ENCODE measurements at places on chromosomes 7 and 10.

DNA sequence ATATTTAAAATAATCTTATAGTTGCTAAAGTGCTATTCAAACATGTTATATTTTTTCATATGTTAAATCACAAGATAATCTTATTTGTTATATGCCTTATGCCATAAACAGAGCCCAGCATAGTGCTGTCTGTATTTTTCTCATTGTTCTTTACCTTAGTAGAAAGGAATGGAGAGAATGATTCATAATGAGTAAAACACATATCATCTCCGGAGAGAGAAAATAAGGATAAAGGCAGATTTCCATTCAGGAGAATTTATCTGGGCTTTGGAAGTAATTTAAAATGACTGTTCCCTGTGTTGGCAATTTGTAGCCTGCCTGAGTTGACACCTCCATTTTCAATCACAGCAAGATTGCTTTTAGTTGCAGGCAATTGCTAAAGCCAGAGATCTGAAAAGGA is 30.2 kb downstream of the CHN2 start:
- DNase-seq: no peak

DNA sequence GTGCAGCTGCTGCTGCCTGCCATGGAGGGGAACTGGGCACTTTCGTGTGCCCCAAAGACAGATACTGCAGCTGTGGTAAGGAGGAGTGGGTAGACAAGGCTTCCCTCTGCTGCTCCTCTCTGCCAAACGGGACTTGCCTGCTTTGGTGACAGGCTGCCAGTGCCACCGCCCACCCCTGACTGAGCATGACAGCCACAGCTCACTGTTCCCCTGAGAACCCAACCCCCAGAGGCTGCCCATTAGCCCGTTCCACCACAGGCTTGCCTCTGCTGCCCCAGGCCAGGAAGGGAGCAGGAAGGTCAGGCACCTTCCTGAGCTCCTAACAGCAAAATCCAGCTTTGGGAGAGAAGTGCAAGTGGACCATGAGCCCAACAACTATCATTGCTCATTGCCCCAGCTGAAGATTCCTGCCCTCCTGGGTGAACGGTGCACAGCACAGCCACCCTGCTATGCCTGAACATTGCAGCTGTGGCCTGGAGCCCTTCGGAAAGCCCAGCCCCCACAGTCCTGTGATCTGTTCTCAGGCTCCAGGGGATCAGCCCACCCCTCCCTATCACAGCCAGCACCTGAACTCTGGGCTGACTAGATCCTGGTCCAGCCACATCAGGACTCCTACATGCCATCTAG is 58.7 kb upstream of the ANTXRL start:
- DNase-seq: no peak

DNA sequence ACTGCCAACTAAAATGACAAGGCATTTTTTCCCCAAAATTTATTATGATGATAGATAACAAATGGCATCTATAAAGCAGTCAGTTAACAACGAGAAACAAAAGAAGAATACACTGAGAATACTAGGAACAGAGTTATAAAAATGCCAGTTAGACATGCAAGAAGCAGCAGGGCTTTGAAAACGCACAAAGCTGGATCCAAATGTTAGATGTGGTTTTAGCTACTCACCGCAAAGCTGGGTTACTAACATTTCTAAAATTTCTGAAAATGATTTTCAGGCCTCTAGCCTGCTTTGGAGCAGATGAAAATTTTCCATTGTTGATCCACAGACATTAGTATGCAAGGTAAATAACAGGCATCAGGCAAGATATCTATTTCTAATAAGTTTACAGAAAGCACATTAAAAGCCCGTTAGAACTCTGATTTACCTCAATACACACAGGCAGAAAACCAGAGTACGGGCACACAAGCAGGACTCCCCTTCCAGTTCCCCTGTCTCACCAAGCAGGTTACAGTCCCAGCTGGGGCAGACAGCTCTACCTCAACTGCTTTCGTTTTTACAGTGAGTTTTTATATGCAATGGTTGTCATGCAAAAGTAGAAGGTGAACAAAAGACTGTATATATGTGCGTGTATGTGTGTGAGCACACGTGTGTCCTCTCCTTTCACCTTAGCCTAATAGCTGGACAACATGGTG is 37.9 kb downstream of the GLI3 start:
- DNase-seq: no peak

GRCh38 chr10:74913377-74913979 is 87.1 kb downstream of the KAT6B start:
- DNase-seq: no peak

DNA sequence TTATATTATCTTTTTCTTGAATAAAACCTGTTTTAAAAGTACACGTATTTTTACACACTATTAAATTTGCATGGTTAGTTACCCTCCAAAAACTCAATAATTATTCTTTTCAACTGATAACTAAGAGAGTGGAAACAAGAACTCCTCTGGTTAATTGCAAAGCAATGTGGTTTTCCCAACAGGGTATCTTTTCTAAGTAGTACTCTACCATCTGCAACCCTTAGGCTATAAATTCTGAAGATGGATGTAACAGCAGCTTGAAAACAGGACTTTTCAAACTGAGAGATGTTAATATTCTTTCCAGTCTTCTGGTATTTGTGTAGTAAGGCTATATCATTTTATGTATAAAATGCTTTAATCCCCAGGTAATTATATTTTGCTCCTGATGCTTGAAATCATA is 916.1 kb upstream of the POT1 start:
- DNase-seq: no peak

DNA sequence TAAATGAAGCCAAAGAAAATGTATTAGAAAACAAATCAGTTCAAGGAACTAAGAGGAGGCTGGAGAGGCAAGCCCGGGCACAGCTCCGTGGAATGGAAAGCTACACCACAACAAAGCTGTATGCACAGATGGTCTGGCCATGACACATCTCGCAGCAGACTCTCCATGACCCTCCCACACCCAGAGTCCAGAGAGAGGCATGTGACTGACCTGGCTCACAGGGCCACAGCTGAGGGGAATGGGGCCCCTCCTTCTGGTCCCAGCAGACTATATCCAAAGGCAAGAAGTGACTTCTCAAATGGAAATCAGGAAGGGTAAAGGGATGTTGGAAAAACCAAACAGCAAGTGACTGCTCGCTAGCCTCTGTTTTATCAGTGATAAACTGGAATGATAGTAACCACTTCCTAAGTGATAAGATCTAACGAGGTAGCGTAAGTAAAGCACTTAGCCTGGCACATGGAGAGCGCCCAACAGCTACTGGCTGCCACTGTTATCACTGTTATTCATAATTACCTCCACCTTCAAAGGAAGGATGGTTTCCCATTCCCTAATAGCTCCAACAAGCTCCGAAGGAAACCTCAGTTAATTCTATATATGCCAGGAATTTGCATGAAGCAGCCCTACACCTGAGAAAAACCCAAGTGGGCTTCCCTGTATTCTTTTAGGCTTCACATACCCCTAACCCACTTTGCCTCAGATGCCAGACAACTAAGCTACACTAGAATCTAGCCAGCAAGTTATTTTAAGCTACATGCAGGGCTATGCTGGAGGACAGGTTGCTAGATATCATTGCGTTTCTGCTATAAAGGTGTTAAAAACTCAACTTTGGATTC is 8.4 kb downstream of the OSBPL3 start:
- DNase-seq: no peak

DNA sequence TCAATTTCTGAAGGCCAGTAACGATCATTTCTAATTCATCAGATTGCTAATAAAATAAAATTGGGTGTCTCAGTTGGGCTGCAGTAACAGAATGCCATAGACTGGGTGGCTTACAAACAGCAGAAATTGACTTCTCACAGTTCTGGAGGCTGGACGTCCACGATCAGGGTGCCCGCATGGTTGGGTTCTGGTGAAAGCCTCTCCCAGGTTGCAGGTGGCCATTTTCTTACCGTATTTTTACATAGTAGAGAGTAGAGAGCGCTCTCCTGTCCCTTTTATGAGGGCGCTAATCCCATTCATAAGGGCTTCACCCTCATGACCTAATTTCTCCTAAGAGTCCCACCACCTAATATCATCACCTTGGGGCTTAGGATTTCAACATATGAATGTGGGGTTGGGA is 106.0 kb downstream of the SPAG6 start:
- no peak for DNase-seq

- no peak for DNase-seq
These were observed 39.6 kb downstream of the PPIF start for GRCh38 chr10:79386637-79387465.

GRCh38 chr10:107059872-107060271 is 104.6 kb downstream of the SORCS1 start:
- no peak for DNase-seq

- DNase-seq: no peak
These were observed 7.8 kb downstream of the ABLIM1 start for GRCh38 chr10:114650266-114650665.

DNA sequence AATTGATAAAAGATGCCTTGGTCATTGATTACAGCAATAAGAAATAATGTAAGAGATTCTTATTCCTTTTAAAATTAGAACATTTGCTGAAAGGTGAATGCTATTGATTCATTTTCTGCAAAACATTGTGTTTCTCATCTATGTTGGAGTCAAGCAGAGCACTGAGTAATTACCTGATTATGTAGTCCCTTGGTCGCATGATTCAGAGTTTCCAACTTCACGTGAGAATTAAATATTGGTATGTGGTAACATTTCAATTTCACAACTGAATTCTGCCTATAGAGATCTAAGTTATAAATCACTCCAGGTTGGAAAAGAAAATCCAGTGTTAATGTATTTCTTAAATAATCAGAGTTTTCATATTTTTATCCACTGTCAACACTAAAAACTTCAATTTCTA is 701.4 kb downstream of the PHTF2 start:
- no peak for DNase-seq

- DNase-seq: no peak
These were observed 274.4 kb downstream of the THSD7A start for GRCh38 chr7:11557627-11558026.

DNA sequence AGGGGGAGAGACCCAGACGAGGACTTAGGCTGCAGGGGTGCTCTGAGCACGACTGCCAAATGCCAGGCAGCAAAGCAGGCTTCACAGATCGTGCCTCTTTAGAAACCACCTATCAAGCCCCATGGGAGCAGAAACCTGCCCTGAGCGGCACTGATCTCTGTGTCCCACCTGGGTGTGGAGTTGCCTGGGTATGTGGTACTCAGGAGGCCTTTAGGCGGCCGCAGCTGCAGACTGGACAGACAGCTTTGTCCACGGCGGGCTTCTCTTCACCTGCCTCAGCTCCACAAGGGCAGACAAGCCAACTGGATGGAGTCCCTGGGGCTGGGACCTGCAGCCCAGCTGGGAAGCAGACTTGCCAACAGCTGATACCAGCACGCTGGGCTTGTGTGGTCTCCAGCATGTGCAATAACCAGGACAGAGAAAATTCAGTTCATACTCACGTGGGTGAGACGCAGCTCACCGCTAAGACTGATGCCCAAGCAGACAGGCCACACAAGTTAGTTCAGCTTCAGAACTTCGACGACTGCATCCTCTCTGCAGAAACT is 163.2 kb downstream of the EBF3 start:
- no peak for DNase-seq

DNA sequence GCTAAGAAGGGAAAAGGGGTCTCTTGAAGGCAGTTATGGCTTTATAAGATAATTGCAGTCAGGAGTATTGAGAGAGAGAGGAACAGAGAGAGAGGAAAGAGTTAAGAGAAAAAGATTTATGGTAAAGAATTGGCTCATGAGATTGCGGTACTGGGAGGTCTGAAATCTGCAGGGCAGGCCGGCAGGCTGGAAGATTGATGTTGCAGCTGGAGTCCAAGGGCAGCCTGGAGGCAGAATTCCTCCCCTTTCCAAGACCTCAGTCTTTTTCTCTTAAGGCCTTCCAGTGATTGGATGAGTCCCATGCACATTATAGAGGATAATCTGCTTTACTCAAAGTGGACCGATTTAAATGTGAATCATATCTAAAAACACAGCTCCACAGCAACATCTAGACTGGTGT is 68.4 kb downstream of the HACD1 start:
- no peak for DNase-seq

GRCh38 chr7:47264021-47264651 is 317.8 kb downstream of the TNS3 start:
- no peak for DNase-seq

DNA sequence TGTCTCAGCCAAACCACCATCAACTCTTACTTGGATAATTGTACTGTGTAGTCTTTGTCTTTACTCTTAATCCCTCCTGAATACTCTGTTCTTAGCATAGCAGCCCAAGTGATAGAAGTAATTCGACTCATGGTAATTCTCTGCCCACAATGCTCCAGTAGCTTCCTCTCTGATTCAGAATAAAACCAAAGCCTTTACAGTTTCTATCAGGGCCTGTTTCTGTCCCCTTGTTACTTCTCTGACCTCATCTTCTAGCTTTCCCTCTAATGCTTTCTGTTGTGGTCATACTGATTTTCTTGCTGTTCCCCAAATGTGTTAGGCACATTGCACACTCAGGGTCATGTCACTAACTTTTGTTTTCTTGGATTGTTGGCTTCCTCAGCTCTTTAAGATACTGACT is 8.0 kb downstream of the ZNF518A start:
- no peak for DNase-seq

DNA sequence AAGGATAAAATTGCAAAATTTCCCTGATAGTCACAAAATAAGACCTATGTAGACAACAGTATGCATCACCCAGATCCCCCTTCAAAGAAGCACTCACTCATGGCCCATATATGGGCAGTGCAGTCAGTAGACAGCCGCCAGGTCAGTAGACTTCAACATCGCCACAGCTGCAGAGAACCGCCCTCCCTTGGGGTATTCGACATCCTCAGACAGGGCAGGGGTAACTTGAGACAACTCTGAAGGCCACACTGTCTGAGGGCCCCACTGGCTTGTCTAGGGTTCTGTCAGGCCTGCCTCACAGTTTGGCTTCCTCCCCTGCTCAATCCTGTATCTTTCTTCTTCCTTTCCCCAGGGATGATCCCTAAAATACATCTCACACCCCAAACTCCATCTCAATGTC is 172.3 kb downstream of the IMMP2L start:
- DNase-seq: no peak

- DNase-seq: no peak
These were observed 2.1 kb upstream of the TMEM120A start for GRCh38 chr7:75996476-75996875.

- DNase-seq: no peak
These were observed 71.5 kb upstream of the LRRC17 start for GRCh38 chr7:102841290-102841689.

GRCh38 chr10:89665302-89665701 is 20.3 kb upstream of the PANK1 start:
- DNase-seq: no peak

DNA sequence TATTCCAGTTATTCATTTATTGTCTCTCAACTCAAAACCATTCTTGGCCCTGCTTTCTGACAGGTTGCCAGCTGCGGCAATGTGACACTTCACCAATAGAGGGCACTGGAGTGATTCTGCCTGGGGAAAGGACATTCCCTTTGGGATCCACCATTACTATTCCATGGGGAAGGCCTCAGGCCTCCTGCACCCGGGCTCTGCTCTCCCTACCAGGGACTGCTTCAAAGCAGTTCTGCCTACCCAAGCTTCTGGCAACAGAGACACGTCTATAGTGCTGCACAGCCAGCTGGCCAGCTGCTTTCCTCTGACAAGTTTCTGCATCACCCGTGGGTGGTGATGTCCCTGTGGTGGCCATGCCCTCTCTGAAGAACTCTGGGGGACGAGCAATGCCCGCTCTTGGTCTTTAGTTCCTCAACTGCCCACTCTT is 163.8 kb downstream of the ELMO1 start:
- DNase-seq: no peak
